ENCODE measurements at places on chromosomes 3 and 15.

GRCh38 chr3:142077859-142078500 lies 71.4 kb downstream of the TFDP2 start:
- no peak for DNase-seq

DNA sequence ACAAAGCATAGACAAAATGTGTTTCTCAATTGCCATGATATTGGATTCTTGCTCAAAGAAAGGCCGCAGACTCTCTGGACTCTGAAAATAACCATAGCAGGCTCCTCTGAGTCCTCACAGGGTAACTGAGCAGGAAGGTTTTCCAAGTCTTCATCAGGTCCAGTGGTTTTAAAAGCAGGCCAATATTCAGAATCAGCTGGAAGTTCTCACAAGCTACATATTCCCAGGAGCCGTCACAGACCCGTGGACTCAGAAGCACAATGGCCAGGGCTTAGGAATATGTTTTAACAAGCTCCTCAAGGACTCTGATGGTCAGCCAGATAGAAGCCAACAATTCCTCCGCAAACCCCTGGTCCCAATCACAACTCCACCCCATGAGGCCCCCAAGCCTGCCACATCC lies 256.1 kb upstream of the ADAMTS9 start:
- no peak for DNase-seq

GRCh38 chr3:142808103-142808917 lies 80.6 kb downstream of the PCOLCE2 start:
- no peak for DNase-seq

DNA sequence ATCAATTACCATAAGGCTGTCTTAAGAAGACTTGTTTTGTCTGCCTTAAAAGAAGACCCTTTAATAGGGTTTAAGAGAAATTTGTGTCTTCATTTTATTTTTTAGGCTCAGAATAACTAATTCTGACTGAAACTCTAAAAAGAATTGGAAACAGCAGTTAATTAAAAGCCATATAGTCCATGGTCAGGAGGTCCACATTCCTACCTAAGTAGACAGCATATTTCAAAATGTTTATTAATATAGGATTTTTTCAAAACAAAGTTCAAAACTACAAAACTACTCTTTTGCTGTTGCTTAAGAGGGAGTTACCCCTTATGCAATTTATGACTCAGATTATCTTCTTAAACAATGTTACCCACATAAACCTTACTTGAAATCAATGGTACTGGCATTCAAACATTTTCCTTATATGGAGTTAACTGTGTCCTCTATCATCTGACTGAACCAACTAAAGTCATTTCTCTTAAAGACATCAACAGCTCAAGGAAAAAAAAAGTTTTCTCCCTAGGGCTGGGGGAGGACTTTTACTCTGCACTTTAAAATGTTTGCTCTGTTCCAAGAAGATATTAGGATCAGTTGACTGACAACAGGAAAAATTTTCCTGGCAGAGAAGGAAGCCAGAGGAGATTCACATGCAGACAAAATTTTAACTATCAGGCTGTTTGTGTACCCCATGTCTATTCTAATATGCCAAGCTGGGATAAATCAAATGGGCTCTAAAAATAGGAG lies 56.8 kb upstream of the NANOGP8 start:
- DNase-seq, result no peak

DNA sequence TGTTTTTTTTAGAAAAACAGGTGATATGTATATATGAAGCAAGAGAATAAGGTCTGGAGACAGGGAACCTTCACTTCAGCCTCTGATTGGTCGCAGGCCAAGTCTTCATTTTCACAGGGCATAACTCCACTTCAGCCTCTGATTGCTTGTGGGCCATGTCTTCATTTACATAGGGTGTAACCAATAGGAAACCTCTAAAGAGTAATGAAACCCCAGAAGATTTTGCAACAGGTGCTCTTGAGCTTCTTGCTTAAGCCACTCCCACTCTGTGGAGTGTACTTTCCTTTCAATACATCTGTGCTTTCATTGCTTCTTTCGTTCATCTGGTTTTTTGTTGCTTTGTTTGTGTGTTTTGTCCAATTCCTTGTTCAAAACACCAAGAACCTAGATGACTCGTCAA lies 22.6 kb upstream of the SCG3 start:
- no peak for DNase-seq

DNA sequence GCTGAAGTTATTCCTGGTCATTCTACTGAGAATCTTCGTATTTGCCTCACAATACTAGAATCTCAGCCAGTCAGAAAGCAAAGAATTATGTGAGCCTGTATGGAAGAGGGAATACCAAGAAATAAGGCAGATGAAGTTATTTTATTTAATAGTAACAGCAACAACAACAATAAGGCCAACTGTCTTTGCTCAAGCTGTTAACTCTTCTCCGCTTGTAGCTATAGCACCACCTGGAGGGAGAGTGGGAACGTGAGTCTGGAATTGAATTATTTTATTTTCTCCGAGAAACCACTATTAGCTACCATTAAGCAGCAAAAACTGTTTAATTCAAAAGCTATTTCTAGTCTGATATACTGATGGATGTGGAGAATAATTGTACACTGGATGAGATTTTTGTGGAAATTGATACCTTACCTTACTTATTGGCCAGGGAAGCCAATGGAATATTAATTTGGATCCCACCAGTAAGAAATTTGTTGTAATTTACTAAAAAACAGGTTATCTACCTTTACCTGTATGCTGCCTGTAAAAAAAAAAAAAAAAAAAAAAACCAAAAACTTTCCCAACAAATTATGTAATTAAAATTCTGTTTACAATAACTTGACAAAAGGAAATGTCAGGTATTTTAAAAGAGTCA lies 50.1 kb downstream of the CALML4 start:
- DNase-seq, result no peak

- no peak for DNase-seq
Observed at GRCh38 chr3:128956440-128956839, 37.4 kb downstream of the CFAP92 start.

DNA sequence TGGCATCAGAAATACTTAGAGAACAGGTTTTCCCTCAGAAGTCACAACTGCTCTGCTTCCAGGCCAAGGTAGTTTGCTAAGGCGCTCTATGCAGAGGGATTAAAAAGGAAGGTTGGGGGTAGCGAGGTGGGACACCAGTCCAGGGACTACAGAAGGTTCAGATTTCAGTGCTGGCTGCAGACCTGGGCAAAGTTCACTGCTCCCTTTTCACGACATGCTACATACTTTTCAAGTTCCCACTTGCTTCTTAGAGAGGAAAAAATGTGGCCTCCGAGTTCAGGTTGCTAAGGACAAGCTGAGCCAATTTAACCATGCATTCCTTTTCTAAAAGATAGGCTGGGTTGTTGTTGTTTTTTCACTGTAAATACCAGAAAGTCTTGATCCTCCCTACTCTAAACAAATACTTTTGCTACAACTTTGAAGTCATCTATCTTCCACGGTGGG lies 158.6 kb upstream of the NR2F2 start:
- DNase-seq, result no peak

- DNase-seq, result no peak
Observed at GRCh38 chr3:37905346-37905745, 43.7 kb downstream of the CTDSPL start.

DNA sequence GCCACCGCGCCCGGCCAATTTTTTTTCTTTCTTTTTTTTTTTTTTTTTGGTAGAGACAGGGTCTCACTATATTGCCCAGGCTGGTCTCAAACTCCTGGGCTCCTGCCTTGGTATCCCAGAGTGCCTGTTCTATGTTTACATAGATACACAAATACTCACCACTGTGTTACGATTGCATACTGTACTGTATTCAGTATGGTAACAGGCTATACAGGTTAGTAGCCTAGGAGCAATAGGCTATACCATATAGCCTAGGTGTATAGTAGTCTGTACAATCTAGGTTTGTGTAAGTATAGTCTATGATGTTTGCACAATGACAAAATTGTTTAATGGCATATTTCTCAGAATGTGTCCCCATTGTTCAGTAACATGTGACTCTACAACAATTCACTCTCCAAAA lies 26.6 kb downstream of the CSTA start:
- DNase-seq, result no peak

- DNase-seq, result no peak
Observed at GRCh38 chr3:196108075-196108743, 26.3 kb upstream of the TFRC start.

GRCh38 chr3:7371693-7372572 lies 511.0 kb downstream of the GRM7 start:
- no peak for DNase-seq

- no peak for DNase-seq
Observed at GRCh38 chr15:37789881-37790280, 144.6 kb upstream of the TMCO5A start.

GRCh38 chr15:31822463-31822862 lies 207.9 kb upstream of the CHRNA7 start:
- DNase-seq, result no peak

GRCh38 chr15:25186411-25186810 lies 231.6 kb downstream of the SNRPN start:
- no peak for DNase-seq

DNA sequence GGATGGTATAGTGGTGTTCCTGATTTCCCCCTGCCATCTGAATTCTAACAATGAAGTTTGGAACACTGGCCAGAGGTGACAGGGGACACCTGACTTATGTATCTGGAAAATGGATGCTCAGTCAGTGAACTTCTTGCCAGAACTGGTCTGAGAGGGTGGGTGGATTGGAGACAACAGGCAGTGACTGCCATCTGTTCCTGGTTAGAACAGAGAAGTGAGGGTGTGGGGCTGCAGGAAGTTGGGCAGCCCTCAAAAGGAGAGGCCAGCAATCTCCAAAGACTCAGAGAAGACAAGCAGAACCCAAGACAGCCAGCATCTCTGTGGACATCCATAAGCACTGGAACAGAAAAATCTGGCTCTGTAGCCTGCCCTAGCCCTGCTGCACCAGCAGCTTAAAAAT lies 50.5 kb downstream of the ANP32A start:
- no peak for DNase-seq

DNA sequence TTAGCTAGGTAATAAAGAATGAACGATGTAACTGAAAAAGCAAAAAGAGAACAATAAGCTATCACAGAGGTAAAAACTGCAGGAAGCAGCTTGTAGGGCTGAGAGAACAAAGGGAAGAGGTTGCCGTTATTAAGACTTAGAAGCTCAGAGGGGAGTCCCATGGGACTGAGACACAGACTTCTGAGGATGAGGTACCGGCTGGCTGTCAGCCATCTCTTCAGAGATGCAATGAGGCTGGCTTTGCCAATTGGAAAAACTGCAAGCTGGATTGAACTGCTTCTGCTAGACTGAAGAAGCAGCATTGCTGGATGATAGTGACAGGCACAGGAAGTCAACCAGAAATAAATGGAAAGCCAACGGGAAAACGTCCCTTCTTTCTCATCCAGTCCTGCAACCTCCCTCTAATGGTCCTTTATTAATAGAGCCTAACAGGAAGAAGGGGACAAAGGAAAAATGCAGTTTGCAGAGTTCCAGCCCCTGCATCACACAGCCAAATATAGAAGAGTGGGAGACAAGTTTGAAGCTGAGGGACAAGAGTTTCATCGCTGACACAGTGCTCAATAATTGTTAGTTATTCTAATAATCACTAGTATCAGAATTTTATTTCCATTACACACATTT lies 21.1 kb upstream of the KLHL6 start:
- no peak for DNase-seq

DNA sequence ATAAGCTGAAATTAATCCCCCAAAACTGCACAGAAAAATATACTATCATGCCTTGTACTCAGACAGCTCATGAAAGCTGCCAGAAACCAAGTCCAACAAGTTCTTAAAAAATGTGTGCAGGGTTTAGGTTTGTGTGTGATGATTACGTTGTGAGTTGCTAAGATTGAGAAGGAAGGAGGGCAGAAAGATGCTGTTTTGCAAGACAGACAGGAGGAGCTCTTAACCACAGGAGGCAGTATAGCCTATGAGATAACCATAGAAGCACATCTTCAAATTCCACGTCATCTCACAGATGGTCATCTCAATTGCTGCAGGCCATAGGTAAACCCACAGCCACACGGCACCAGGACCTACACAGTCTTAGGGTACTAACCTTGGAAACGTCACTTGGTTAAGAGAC lies 191.9 kb downstream of the STT3B start:
- DNase-seq, result no peak

Measured in stimulated activated CD8-positive, alpha-beta memory T cell treated with anti-CD3 and anti-CD28 coated beads, Interleukin-2, amount 100 ng/mL, for 48 hours (primary cell).